Activated T-helper 2 cell treated with anti-CD3 and anti-CD28 coated beads, Interferon-gamma antibody, Interleukin-2, Interleukin-4, amounts not matched to agents 10 μg/mL and 5 μg/mL and 100 μg/mL, durations not matched to agents 14 hours and 24 hours and 36 hours (primary cell): ENCODE measurements at places on chromosomes 2 and 18. TPM values are rescaled to one million over a fixed set of nuclear protein-coding genes. Genes with fewer than 3 reads are reported as not detected.

- DNase-seq = no peak
Observed at GRCh38 chr2:28980368-28981015, 606 bp upstream of the TOGARAM2 start.

DNA sequence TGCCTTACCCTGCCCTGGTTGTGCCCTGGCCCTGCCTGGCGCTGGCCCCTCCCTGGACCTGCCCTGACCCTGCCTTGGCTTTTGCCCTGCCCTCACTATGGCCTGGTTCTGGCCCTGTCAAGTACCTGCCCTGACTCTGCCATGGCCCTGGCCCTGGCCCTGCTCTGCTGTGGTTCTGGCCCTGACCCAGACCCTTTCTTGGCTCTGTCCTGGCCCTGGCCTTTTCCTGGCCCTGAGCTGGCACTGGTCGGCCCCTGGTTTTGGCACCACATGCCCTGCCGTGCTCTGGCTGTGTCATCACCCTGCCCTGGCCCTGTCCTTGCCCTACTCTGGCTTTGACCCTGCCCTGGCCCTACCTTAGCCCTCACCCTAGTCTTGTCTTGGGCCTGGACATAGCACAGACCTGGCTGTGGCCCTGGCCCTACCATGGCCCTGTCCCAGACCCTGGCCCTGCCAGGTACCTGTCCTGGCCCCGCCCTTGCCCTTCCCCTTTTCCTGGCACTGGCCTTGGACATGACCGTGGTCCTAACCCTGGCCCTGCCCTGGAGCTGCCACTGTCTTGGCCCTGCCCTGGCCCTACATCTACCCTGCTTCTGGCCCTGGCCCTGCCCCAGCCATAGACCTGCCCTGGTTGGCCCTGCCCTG lies 4.8 kb upstream of the ANKRD62 start:
- no peak for DNase-seq

DNA sequence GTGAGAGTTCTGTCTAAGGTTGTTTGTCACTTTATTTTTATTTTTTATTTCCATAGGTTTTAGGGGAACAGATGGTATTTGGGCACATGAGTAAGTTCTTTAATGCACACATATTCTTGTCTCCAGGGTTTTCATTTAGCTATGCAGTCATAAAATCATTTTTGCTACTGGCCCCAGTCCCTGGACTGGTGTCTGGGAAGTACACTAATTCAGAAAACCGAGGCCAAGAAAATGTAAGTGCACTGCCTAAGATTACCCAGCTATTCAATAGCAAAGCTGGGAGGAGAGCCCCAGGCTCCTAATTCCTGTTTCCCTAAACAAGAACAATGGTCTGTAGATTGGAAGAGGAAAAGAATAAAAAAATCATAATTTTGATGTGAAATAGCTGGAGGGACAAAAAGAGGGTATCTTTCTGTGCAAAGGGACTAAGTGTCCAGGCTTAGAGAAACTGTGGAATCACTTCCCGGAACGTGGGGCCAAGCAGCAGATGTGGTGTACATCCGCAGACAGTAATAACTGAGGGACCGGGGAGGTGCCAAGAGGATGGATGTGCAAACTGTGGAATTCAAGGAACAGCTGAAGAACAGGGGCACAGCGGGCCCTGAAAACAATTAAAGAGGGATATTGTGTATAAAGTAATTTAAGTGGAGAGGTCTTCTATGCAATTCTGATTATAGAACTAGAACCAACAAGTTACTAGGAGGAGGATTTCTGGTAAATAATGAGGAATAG lies 236.3 kb downstream of the ACKR3 start:
- no peak for DNase-seq

DNA sequence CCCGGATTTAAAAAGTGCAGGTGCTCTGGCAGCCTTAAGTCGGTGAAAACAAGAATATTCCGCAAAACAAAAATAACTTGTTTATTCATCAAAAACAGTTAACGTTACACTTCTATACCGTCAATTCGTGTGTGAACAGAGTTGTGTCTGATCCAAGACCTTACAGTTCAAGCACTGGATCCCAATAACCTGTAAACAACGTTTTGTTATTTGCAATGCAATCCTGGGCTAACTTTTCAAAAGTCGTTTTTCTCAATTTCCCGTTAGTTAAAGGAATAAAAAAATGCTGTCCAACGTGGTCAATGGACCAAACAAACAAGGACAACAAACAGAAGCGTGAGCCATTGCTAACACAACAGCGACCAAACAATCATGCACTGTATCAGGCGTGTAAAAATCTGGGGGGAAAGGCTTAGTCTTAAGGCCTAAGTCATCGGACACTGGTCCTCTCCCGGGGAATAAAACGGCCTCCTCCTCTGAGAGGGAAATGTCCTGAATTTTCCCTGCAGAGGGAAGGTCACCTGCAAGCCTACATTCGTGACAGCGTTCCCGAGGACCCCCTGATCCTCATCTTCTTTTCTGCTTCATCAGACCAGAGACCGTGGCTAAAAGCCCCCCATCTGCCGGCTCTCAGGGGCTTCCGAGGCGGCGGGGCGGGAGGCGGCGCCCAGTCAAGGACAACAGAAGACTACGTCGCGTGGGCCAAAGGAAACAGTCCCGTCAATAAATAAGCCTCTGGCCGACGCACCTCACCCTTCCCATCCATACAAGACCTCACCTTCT lies 490 bp downstream of the NDUFS1 start:
- DNase-seq = no peak

- no peak for DNase-seq
Observed at GRCh38 chr18:57624988-57625387, 3.4 kb upstream of the NARS1 start.

DNA sequence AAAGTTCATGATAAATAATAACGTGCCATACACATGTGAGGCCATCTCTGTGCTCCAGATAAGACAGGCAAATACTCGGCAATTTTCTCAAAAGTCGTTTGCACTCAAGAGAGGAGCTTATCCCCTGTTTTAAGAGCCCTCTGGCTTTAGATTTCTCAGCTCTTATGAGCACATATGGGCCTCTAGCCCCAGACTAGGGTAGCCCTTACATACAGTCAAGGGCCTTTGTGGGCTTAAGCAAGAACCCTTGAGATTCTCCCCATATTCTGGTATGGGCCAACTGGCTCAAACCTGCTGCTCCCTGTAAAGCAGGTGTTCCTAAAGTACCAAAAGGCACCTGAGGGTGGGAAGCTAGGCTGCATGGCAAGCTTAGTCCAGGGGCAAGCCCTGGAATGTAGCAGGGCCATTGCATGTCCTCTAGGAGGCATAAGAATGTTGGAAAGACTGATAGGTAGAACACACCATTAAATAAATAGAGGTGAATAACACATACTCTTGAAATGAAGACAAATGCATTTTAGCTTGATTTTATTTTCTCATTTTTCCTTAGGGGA lies 66.1 kb downstream of the FASTKD2 start:
- DNase-seq = no peak

GRCh38 chr2:41062336-41062735 lies 610.4 kb upstream of the SLC8A1 start:
- no peak for DNase-seq

DNA sequence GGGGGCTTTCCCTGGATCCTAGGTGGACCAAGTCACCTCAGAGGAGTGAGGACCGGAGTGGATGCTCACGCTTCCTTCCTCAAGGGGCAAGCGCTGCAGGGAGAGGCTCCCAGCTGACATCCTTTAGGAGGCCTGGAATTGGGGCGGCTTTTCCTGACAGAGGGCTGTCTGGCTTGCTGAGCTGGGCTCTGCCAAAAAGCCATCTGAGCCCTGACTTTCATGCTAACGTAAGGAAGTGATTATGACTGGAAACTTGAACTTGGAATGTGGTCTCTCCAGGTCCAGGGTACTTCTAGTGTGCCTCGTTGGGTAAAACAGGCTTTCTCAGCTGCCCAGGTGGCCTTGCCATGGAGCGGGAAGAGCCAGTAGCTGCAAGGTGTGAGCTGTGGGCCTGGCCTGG lies 268.3 kb upstream of the SPRED2 start:
- DNase-seq = no peak

The MEP1B gene
- 0.21 TPM in 1 of 2 replicates, not detected in the other for total RNA-seq

The C2orf78 gene
- not detected in 2 replicates for total RNA-seq

The PROKR1 gene
- total RNA-seq = not detected in 2 replicates
